ENCODE measurements at places on chromosomes 11 and 22.
A peak's percentile ranks its signal among the peaks of the same experiment; 100 is the strongest.

- no peak overlapping the region for H3K27ac ChIP-seq
- H3K4me3 ChIP-seq, result no peak overlapping the region
- peaks cover 3% of the 10 kb centered on the region for H3K36me3 ChIP-seq
- no peaks in the 10 kb centered on the region for H3K27me3 ChIP-seq
- no peak for DNase-seq
Measured at GRCh38 chr11:129929721-129930120, 34.3 kb upstream of the NFRKB start.

GRCh38 chr22:47063071-47063509 is 300.6 kb downstream of the TBC1D22A start:
- H3K4me3 ChIP-seq, result no peak overlapping the region
- H3K4me1 ChIP-seq, result no peaks in the 10 kb centered on the region
- no peaks in the 10 kb centered on the region for H3K27me3 ChIP-seq
- DNase-seq, result no peak

GRCh38 chr11:76269661-76270261 is 63.5 kb upstream of the WNT11 start:
- DNase-seq, result no peak
- H3K4me1 ChIP-seq, result no peaks in the 10 kb centered on the region
- no peak overlapping the region for H3K4me3 ChIP-seq
- H3K27me3 ChIP-seq, result no peaks in the 10 kb centered on the region
- no peak overlapping the region for H3K27ac ChIP-seq

DNA sequence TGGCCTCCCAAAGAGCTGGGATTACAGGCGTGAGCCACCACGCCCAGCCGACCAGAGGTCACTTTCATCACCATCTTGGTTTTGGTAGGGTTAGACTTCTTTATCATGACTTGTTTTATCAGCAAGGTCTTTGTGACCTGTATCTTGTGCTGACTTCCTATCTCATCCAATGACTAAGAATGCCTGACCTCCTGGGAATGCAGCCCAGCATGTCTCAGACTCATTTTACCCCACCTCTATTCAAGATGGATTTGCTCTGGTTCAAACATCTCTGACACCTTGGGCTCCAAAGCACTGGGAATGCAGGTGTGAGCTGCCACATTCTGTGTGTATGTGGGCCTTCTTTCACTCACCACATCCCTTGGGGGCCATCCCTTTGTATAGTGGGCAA is 5.1 kb upstream of the TALDO1 start:
- DNase-seq, result no peak
- H3K4me3 ChIP-seq, result no peak overlapping the region
- H3K36me3 ChIP-seq, result no peaks in the 10 kb centered on the region
- peaks cover 2% of the 10 kb centered on the region for H3K4me1 ChIP-seq
- H3K27me3 ChIP-seq, result no peaks in the 10 kb centered on the region

GRCh38 chr11:46331282-46331984 is 15.8 kb upstream of the DGKZ start:
- H3K4me1 ChIP-seq, result peaks cover 8% of the 10 kb centered on the region
- H3K27me3 ChIP-seq, result peaks cover 22% of the 10 kb centered on the region
- H3K4me3 ChIP-seq, result no peak overlapping the region
- H3K27ac ChIP-seq, result no peak overlapping the region
- no peak for DNase-seq

DNA sequence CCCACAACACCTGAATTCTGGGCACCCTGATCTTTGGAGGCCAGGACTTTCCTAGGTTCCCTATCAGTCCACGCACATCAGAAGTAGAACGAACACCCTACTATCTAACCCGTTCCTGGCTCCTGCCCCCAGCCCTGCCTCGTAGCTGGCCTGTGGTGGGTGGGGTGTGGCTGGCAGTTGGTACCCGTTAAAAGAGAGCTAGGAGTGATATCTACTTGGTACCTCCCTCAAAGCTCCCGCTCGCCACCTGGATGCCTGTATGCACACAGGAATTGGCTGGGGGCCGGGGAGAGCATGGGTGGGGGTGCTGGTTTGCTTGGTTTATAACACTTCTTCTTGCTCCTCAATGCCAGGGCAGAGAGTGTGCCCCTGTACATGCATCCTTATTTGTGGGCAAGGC is 14.0 kb upstream of the NECTIN1 start:
- H3K36me3 ChIP-seq, result no peaks in the 10 kb centered on the region
- no peak for DNase-seq
- H3K4me1 ChIP-seq, result peaks cover 8% of the 10 kb centered on the region
- H3K27ac ChIP-seq, result no peak overlapping the region
- H3K27me3 ChIP-seq, result no peaks in the 10 kb centered on the region
- H3K4me3 ChIP-seq, result no peak overlapping the region

DNA sequence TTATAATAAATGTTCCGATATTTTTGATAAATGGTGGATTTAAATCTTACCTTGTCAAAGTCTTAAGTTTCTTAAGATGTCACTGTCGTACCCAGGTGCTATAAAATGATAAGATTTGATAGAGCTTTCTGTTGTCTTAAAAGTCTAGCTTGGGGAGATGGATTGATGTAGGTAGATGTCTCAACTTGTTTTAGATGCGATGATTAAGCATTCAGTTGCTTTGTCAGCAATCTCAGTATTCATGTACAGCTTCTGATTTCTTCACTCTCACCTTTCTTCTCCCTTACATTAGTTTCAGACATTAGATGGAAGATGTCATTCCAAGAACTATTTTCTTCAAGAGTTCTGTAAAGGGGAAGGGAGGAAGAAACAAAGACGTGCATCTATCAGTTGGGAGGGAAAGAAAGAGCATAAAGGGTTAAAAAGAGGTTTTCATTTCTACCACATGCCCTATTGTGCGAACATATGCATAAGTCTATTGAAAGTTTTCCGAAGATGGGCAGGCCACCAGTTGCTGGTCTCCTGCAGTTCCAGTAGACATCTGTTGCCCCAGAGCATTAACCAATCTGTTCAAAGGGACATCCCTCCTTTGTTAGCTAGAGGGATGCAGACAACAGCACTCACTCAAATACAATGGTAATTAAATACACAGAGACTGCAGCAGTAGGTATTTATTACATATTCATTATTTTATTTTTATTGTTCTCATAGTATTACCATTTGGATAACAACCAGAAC is 38.4 kb downstream of the ZC3H12C start:
- H3K27ac ChIP-seq, result no peak overlapping the region
- no peak for DNase-seq
- no peaks in the 10 kb centered on the region for H3K27me3 ChIP-seq

DNA sequence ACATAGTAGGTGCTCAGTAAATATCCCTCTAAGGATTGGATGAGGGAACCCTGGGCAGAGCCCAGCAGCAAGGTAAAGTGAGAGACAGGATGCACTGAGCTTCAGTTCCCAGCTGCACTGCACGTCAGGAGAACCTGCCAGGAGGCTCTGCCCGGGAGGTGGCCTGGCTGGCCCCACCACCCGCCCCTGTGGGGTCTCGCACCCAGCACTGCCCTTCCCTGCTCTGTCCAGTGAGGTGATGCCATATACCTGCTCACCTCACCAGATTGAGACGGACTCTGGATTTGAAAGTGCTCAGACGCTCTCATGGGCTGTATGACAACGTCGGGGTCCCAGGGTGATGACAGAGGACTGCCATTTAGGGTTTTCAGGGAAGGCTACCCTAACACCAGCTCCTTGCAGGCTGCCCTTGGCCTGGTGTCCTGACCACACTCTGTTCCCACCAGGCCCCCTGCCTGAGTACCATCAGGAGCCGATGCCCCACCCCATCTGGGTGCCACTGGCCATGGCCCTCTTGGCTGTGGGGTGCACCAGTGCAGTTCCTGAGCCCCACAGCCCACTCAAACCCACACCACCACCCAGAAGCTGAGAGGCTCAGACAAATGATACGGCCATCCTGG is 61.7 kb upstream of the FGF3 start:
- no peaks in the 10 kb centered on the region for H3K27me3 ChIP-seq
- H3K4me1 ChIP-seq, result peaks cover 3% of the 10 kb centered on the region
- H3K36me3 ChIP-seq, result no peaks in the 10 kb centered on the region
- H3K27ac ChIP-seq, result no peak overlapping the region

GRCh38 chr22:48800886-48801607 is 1026.6 kb downstream of the BRD1 start:
- H3K27ac ChIP-seq, result no peak overlapping the region
- no peak overlapping the region for H3K4me3 ChIP-seq
- DNase-seq, result no peak

- no peak for DNase-seq
- peaks cover 3% of the 10 kb centered on the region for H3K27me3 ChIP-seq
- H3K27ac ChIP-seq, result no peak overlapping the region
Measured at GRCh38 chr22:46047226-46047625, 70.3 kb upstream of the WNT7B start.

DNA sequence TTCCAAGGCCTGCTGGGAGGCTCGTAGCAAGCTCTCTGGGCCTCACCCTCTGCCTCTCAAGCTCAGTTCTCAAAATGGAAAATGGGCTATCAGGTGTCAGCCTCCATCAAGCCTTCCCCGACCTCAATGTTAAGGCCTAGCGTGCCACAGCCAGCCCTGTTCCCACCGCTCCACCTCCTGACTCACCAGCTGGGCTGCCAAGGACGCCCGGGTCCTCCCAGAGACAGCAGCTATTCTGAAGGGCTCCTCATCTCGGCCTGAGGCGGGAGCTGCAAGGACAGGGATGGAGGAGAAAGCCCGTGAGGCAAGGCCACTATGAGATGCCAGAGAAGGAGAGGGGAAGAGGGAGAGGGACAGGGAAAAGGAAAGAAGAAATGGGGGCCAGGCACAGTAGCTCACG is 19.9 kb downstream of the ARAP1 start:
- DNase-seq, result no peak
- H3K4me3 ChIP-seq, result no peak overlapping the region
- H3K27me3 ChIP-seq, result no peaks in the 10 kb centered on the region
- H3K27ac ChIP-seq, result no peak overlapping the region
- H3K36me3 ChIP-seq, result no peaks in the 10 kb centered on the region

- H3K36me3 ChIP-seq, result peaks cover 5% of the 10 kb centered on the region
- no peak for DNase-seq
- no peaks in the 10 kb centered on the region for H3K27me3 ChIP-seq
- H3K4me1 ChIP-seq, result no peaks in the 10 kb centered on the region
- no peak overlapping the region for H3K27ac ChIP-seq
Measured at GRCh38 chr11:8691601-8692000, 9.0 kb downstream of the RPL27A start.

DNA sequence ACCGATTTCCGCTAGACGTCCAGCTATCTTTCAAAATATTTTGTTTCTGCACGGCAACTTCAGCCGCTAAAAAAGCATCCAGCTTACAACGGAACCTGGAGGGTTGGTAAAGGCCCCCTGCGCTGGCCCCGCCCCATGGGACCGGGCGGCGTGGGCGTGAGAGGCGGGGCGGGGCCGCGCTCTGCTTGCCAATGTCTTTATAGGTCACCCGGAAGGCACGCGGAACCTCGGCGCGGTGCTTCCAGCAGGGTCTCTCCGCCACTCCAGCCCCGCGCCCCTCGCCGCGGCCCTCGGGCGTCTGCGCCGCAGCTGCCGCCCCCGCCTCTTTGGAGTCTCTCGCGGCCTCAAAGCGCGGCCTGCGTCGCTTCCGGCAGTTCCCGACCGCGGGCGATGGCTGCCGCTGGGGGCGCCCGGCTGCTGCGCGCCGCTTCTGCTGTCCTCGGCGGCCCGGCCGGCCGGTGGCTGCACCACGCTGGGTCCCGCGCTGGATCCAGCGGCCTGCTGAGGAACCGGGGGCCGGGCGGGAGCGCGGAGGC is at the start of gene FDX1:
FDX1 (plus strand) TSS at position 218 of the 536 bp plus-strand sequence; CDS start at position 391, 173 bp downstream.
- no peak within 1 kb of the TSS for H3K27ac ChIP-seq
- peak; percentile 50 for DNase-seq
- H3K27me3 ChIP-seq, result no peaks in the 10 kb centered on the region
- H3K4me1 ChIP-seq, result no peaks in the 10 kb centered on the region

DNA sequence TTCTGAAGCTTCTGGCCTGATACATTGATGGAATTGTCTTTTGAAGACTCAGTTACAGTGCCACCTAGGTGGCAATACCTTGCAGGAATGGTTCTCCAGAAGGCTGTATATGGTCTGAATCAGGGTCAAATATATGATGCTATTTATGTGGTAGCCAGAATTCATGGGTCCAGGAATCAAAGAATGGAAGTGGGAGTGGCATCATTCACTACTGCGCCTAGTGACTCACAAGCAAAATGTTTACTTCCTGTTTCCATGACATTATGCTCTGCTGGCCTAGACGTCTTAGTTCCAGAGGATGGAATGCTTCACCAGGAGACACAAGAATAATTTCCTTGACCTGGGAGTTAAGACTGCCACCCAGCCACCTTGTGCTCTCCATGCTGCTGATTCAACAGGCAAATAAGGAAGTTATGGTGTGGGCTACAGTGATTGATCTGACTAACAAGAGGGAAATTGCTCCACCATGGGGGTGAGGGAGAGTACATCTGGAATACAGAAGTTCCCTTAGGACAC is 491.8 kb downstream of the ETS1 start:
- no peaks in the 10 kb centered on the region for H3K4me1 ChIP-seq
- H3K4me3 ChIP-seq, result no peak overlapping the region
- no peak overlapping the region for H3K27ac ChIP-seq
- H3K27me3 ChIP-seq, result no peaks in the 10 kb centered on the region
- no peak for DNase-seq

- no peaks in the 10 kb centered on the region for H3K27me3 ChIP-seq
- no peak overlapping the region for H3K4me3 ChIP-seq
- H3K36me3 ChIP-seq, result no peaks in the 10 kb centered on the region
- H3K4me1 ChIP-seq, result no peaks in the 10 kb centered on the region
- DNase-seq, result no peak
Measured at GRCh38 chr22:36942556-36942955, 29.1 kb downstream of the CSF2RB start.

DNA sequence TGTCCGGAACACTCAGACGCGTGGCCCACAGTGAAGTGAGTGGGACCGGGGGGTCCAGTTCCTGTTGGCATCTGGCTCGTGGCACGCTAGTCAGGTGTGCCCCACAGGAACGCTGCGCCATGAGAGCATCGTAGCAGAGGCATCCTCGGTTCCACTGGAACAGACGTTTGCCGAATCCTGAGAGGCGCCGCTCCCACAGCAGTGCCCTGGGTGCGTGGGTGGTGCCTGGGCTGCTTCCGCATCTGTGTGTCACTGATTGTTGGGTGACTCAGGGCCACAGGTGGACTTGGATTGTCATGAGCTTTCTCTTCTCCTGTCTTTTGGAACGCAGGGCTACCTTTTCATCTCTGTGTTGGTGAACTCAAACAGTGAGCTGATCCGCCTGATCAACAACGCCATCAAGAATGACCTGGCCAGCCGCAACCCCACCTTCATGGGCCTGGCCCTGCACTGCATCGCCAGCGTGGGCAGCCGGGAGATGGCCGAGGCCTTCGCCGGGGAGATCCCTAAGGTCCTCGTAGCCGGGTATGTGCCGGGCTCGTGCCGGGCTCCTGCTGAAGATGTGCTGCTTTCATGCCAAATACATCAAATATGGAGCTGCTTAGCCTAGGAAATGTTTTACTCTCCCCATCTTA is 46.2 kb downstream of the AP2A2 start:
- H3K27ac ChIP-seq, result no peak overlapping the region
- H3K4me1 ChIP-seq, result no peaks in the 10 kb centered on the region
- H3K4me3 ChIP-seq, result no peak overlapping the region
- no peaks in the 10 kb centered on the region for H3K27me3 ChIP-seq
- no peak for DNase-seq

GRCh38 chr11:12439615-12440014 is 62.2 kb downstream of the PARVA start:
- peak; percentile 7 for DNase-seq
- H3K4me3 ChIP-seq, result no peak overlapping the region
- 0 out of 2 replicates have a peak, but pooled peaks cover 6% of the 10 kb centered on the region for H3K4me1 ChIP-seq
- H3K27me3 ChIP-seq, result no peaks in the 10 kb centered on the region
- no peak overlapping the region for H3K27ac ChIP-seq
- H3K36me3 ChIP-seq, result no peaks in the 10 kb centered on the region
